ENCODE measurements at places on chromosomes 13 and 19. TPM values are rescaled to one million over a fixed set of nuclear protein-coding genes. Genes with fewer than 3 reads are reported as not detected.

ZNF625 gene
- 7.7 TPM for total RNA-seq

UGGT2 gene
- total RNA-seq: 12.2 TPM

FXYD7 gene
- total RNA-seq: not detected

SPACA4 gene
- not detected for total RNA-seq

- H3K4me1 ChIP-seq: peaks cover 67% of the 10 kb centered on the region
- H3K27ac ChIP-seq: peak overlapping the region; percentile 93
- no peaks in the 10 kb centered on the region for H3K27me3 ChIP-seq
- no peaks in the 10 kb centered on the region for H3K36me3 ChIP-seq
- no peak for DNase-seq
Measured at GRCh38 chr13:97258801-97259200, 36.7 kb downstream of the MBNL2 start.

DNA sequence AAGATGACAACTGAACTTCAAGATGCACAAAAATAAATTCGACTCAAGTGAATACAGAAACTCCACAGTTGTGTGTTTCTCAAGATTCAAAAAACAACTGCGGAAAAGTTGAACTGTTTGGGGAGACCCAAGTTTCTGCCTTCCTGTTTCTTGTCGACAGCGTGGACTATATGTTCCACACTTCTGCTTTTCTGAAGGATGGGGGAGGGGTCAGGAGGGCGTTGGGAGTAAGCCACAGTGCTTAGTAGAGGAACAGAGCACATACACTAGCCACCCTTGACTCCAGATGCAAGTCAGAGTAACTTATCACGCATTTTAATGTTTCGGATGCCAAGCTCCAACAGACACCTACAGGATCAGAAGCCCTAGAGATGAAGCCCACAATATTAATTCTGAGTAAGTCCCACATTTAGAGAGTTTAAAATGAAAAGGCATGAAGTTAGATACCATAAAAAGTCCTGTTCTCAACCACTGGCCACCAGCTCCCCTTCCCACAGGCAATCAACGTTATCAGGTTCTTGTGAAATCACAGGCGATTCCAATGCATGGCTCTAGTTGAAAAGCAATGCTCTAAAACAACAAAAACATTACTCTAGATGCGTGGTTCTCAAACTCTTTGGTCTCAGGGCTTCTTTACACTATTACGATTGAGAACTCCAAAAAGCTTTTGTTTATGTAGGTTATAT is 4.2 kb downstream of the TUBGCP3 start:
- DNase-seq: no peak
- peaks cover 17% of the 10 kb centered on the region for H3K4me1 ChIP-seq
- no peaks in the 10 kb centered on the region for H3K36me3 ChIP-seq
- no peaks in the 10 kb centered on the region for H3K27me3 ChIP-seq

Measured in PC-3 (cell line).